Islet precursor cell (in vitro differentiated cells): ENCODE measurements at places on chromosomes 2 and 18.

GRCh38 chr2:30361751-30362394 is 85.2 kb upstream of the LCLAT1 start:
- no peak for DNase-seq

GRCh38 chr2:129252781-129253460 is 726.5 kb upstream of the RAB6C start:
- DNase-seq = no peak

DNA sequence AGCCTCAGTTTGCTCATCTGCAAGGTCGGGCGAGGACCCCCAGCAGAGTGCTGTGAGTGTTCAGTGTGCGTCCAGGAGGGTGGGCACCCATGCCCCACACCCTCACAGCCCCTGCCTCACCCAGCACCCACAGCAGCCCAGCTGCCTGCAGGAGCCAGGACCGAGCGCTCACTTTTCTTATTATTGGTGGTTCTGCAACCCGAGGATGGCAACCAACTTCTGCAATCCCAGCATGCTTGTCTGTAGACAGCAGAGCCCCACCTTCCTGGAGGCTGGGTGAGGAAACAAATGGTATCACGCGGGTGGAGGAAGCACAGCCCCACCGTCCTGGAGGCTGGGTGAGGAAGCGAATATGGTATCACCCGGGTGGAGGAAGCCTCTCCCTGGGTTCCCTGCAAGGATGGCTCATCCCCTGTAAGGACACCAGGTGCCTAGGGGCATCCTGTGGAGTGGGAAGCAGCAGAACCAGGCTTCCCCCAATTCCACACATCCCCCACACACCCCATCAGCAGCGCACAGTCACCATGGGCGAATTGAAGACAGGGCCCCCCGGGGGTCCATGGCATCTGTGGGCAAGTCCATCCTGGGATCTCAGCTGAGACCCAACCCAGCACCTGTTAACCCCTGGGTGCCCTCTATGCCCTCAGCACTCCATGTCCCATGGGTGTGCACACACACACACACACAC is 220.5 kb upstream of the RAB6C start:
- DNase-seq = peak; percentile 43

GRCh38 chr2:159795841-159796690 is 1.9 kb downstream of the CD302 start:
- no peak for DNase-seq

DNA sequence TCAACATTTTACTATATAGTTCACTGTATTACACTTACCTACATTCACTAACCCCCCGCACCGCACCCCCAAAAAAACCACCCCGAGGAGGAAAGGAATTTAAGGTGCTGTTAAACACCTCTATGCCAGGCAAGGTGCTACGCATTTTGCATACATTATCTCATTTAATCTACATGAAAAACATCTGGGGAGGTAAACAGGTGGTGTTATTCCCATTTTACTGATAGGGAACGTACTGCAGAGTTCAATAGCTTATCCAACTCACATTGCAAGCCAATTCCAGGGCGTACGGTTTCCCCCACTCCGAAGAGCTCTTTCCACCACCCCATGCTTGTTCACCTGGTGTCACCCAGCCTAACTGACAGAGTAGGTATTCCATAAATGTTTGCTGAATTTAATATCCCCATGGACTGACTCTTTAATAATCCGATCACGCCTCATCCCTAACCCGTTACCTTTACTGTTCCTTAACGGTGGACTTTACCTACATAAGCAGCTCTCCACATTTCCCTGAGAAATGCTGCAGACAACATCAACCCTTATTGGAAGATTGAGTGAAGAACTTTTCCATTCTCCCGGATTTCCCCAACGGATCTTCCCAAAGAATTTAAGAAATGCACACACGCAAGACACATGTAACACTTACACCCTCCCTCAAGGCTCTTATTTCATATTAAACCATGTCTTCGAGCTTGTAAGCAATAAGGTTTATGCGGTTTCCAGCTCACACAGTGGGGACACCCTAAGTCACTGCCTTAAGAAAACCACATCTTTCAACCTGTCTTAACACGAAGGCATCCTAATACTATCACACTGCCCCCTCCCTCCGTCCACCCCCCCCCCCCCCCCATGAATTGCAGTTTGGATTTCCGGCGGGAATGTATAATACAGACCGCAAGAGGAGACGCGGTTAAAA is 1.2 kb downstream of the RAPH1 start:
- DNase-seq = no peak

GRCh38 chr2:45932278-45932975 is 281.0 kb downstream of the PRKCE start:
- no peak for DNase-seq

DNA sequence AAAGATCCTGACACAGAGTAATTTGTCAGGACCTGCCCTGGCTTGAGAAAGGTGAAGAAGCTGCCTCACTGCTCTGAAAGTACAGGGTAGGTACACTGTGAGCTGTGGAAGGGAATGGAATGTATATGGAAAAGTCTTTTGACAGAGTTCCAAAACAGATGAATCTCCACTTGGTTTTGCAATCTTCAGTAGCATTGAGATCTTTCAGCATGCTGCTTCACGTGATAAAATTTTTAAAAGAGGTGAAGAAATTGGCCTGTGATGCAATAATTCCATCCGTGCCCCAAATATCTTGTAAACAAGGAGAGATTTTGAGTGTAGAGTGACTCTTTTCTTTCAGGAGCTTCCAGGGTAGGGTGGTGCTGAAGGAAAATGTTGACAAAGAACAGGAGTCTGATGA is 123.1 kb downstream of the OSR1 start:
- DNase-seq = no peak

DNA sequence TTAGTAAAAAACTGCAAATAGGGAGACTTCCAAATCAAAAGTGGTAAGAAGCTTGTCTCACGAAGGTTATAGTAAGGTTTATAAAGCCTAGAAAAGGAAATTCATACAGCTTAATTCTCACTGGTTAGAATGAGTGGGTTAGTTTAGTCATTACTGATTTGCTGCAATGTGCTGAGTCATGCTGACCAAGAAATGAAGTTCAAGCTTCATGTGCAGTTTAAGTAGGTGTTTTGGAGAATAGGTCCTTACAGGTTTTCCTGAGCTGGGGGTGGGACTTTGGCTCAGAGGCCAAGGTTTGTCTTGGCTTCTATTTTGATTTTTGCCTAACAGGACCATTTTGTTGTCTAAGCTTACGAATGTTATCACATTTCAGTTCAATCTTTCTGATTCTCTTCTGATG is 15.1 kb downstream of the CLIP4 start:
- DNase-seq = no peak

DNA sequence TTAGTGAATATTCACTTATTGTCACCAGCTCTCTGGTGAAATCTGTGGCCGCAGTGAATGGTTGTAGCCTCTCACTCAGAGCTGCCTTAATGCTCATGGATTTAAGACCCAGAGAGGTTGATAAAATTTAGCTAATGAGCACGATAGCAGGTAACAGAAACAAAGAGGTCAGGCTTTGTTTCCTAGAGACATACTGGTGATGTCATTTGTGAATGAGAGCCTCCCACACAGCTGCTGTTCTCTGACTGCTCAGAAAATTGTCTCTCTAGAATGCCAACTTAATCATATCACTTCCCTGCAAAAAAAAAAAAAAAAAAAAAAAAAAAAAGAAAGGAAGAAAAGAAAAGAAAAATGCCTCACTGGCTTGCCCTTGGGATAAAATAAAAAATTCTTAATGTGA is 411.7 kb upstream of the MYT1L start:
- DNase-seq = no peak

- DNase-seq = no peak
Measured at GRCh38 chr18:76306685-76307292, 188.3 kb downstream of the ZNF516 start.

GRCh38 chr2:25301453-25302352 is 40.0 kb downstream of the DNMT3A start:
- no peak for DNase-seq

DNA sequence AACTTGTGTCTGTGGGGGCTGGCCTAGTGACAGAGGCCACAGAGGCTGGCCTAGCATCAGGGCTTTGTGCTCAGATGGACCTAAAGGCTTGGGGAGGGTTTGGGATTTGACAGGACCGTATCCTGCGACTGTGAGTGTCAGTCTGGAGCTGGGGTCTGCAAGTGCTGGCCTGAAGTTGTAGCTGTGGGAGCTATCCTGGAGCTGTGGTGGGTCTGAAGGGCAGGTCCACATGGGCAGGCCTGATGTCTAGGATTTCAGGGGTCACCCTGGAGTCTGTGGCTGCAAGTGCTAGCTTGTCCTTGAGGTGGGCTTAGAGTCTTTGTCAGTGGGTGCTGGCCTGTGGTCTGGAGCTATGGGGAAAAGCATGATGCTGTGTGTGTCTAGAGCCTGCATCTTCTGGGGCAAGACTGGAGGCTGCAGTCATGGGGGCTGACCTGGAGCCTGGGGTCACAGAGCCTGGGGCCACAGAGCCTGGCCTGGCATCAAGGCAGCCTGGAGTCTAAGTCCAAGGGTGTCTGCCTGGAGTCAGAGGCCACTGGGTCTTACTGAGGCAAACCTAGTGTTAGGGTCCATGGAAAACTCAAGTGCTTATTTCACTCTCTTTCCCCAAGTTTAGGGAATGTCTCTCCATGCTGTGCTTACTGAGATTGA is 3.6 kb downstream of the REG3A start:
- no peak for DNase-seq

DNA sequence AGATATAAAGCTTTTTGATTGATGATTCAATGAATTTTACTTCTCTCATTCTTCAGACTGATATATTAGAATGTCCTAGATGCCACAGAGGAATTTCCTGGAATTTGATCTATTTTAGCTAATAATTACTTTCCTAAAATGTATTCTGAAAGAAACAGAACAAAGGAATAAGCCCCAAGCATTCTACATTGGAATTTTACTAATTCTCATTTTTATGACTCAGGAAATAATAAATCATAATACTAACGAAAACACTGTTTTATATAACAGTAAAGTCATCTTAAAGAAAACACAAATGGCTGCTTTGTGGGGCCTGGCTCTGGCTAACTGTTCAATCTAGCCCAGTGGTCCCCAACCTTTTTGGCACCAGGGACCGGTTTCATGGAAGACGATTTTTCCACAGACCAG is 68.6 kb upstream of the LPIN2 start:
- peak; percentile 10 for DNase-seq

- no peak for DNase-seq
Measured at GRCh38 chr2:181462033-181462432, 4.8 kb downstream of the ITGA4 start.

GRCh38 chr2:96665083-96665569 is 22.6 kb downstream of the FER1L5 start:
- DNase-seq = no peak

DNA sequence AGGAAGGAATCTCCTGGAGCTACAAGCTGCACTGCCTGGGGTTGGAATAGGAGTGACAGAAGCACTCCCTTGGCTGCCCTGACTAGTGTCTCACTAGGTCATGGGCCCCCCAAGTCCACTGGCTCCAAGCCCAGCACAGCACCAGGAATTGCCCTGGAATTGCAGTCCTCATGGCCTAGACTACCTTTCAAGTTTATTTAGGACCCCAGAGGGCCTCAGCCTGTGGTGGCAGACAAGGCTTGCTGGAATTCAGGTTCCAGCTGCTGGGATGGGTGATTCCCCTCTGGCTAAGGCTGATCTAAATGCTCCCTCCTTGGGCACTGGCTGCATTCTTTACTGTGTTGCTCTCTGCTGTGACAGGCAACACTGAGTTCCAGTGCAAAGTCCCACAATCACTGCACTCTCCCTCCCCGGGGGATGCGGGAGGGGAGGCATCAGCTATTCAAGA is 14.0 kb downstream of the STRADB start:
- peak; percentile 68 for DNase-seq

GRCh38 chr18:22980394-22980793 is 47.3 kb downstream of the RBBP8 start:
- no peak for DNase-seq

DNA sequence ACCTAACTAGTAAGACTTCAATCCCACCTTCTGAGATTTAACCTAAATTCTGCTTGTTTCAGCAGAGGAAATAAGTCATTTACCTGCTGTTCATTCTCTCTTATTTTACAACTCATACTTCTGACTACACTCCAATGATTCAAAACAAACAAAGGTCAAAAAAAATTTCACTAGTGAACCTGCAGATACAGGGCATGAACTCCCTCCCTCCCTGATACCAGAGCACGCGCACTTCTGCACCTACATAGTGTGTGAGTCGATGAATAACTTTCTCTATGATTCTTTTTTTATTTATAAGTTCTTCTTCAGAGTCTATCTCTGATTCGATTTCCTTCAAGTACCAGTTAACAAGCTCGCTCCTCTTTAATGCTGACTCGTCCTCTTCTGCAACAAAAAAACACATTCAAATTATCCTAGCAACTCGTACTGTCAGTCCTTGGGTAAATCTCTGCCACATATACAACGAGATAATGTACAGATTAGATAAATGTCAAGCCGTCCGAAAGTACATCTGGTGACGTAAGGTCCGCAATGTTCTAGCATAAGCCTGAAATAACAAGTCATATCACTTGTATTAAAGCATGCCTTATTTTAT is 7.4 kb upstream of the LCT start:
- no peak for DNase-seq

GRCh38 chr2:142190805-142191204 is 60.0 kb upstream of the LRP1B start:
- peak; percentile 51 for DNase-seq

DNA sequence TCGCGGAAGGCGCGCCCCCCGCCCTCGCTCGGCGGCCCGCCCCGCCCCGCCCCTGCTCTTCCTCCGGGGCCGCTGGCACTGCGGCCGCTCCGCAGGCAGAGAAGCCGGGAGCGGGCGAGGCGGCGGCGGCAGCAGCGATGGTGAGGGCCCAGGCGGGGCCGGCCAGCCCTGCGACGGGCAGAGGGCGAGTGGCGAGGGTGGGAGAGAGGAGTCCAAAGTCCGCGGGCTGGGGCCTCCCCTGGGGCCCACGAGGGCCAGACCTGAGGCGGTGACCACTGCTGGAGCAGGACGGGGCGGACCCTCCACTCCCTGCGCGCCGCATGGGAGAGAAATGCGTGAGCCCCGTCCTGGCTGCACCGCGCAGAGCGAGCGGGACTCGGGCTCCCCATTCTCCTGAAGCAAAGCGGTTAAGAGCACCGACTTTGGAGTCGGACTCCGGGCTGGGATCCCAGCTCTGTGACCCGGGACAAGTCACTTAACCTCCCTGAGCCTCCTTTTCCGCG is at the start of gene VAMP5:
Gene VAMP5, plus strand, starts transcription at position 78 of the 503 bp plus-strand sequence. Its CDS starts 60 bp downstream, at position 138.
- DNase-seq = peak; percentile 53

GRCh38 chr2:117786520-117786919 is 28.0 kb upstream of the DDX18 start:
- no peak for DNase-seq

DNA sequence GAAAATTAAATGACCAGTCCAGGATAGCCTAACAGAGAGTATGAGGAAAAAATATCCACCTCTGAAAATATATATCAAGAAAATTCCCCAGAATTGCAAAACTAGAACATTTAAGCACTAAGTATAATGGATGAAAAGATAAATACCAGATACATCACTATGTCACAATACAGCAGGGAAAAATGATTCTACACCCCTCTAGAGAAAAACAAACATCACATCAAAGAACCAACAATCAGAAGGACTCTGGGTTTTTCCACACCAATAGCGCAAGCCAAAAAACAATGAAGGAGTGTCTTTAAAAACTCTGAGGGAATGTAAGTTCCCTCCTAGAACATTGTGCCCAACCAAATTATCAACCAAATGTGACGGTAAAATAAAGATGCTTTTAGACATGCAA is 13.7 kb downstream of the BUB1 start:
- no peak for DNase-seq
